ENCODE measurements at places on chromosomes 13 and 19.

- DNase-seq = no peak
Observed at GRCh38 chr19:47569331-47569730, 3.6 kb downstream of the ZNF541 start.

GRCh38 chr13:111115061-111115964 is at the start of gene ARHGEF7:
TSS of gene ARHGEF7 (plus strand) at chr13:111115310. CDS start at chr13:111115527, 217 bp downstream.
- no peak for DNase-seq

DNA sequence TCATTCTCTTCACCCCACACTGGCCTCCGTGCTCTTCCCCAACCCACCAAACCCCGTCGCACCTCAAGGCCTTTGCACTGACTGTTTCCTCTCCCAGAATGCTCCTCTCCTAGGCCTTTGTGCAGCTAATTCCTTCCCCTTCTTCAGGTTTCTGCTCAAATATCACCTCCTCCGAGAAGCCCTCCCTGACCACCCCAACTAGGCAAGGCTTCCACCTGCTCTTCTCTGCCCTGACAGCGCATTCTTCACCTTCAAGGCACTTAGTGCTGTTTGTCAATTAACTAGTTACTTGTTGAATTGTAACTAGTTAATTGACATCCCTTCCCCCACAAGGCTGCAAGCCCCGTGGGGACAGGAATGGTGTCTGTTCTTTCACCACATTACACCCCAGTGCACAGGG is 7.8 kb upstream of the NCCRP1 start:
- no peak for DNase-seq

- no peak for DNase-seq
Observed at GRCh38 chr13:100434010-100434763, 154.4 kb downstream of the GGACT start.

DNA sequence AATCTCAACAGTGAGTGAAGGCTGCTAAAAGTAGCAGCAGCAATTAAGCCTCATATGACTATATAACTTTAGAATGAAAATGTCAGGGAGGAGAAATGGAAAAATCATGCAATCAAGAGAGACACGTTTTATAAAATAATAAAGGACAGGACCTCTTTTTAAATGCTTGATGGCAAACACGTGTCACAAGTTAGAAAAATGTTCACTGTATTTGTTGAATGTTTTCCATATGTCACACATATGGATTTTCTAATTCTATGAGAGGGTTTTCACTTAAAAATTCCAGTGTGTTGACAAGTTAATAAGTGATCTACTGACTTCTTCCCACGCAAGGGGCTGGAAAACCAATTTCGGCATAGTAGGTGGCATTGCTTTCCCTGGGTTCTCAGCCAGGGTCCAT is 27.7 kb upstream of the KCTD12 start:
- DNase-seq = no peak

GRCh38 chr13:113500530-113501265 is 10.2 kb upstream of the DCUN1D2 start:
- DNase-seq = no peak

GRCh38 chr19:45092747-45093678 is at the start of gene PPP1R37:
TSS of gene PPP1R37 (plus strand) at chr19:45093179. CDS start at chr19:45093326, 147 bp downstream.
- DNase-seq = peak; percentile 91

All from AG09309 (cell line).